Fibroblast of skin of right quadriceps (primary cell): ENCODE measurements at places on chromosomes 6 and 20.

GRCh38 chr20:33667245-33667675 is 517 bp downstream of the ACTL10 start:
- no peak for DNase-seq

DNA sequence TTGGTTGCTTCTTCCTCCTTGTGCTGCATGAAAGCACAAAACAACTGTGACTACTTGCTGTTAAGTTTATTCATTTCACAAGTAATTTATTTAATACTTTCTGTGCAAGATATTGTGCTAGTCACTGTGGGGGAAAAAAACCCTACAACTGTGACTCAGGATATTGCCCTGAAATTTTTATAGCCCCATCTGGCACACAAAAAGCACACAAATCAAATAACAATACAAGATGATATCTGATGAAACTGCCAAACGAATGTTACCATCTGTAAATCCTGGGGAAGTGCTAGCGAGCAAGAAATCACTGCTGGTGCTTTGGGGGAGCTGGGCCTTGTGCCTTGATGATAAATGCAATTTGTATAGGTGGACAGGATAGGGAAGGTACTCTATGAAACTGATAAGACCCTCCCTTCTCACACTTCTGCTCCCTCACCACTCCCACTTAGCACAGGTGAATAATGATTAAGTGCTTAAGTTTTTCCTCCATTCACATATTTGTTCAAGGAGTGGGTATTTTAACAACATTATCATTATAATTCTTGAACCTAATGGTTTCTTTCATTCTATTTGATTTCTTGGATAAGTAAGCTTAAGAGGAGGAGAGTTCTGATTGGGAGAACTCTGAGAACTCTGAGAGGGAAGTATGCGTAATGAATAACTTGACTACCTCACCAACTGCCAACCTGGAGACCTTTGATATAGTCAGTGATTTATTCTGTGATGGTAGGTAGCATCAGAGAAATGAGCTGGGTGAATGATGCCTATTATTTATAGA is 115.3 kb downstream of the RTN4IP1 start:
- peak; percentile 73 for DNase-seq

- peak; percentile 93 for DNase-seq
Measured at GRCh38 chr20:44692932-44693480, 22.2 kb upstream of the CCN5 start.

- DNase-seq = peak; percentile 76
Measured at GRCh38 chr6:108562503-108562993, 1.8 kb downstream of the FOXO3 start.

DNA sequence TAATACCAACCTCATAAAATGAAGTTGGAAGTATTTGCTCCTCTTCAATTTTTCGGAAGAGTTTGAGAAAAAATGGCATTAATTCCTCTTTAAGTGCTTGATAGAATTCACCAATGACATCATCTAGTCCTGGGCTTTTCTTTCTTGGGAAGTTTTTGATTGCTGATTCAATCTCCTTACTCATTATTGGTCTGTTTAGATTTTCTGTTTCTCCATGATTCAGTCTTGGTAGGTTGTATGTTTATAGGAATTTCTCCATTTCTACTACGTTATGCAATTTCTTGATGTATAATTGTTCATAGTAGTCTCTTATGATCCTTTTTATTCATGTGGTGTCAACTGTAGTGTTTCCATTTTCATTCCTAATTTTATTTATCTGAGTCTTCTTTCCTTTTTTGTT is 176.9 kb upstream of the PRND start:
- DNase-seq = peak; percentile 80

DNA sequence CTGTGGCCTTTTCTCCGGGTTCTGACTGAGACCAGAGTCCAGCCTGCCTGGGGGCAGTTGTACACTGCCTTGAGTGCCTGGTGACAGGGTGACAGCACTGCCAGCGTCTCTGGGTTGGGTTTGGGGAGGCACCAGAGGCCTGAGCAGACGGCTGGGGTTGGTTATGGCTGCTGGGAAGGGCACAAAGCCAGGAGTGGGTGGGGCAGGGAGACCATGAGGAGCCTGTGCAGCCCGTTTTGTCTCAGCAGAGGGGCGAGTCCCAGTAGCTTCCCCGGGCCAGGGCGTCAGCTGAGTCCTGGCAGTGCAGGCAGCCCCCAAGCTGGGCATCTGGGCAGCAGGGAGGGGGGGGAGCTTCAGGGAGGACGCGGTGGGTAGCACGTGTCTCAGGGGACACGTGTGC is 15.3 kb upstream of the SULF2 start:
- DNase-seq = no peak

DNA sequence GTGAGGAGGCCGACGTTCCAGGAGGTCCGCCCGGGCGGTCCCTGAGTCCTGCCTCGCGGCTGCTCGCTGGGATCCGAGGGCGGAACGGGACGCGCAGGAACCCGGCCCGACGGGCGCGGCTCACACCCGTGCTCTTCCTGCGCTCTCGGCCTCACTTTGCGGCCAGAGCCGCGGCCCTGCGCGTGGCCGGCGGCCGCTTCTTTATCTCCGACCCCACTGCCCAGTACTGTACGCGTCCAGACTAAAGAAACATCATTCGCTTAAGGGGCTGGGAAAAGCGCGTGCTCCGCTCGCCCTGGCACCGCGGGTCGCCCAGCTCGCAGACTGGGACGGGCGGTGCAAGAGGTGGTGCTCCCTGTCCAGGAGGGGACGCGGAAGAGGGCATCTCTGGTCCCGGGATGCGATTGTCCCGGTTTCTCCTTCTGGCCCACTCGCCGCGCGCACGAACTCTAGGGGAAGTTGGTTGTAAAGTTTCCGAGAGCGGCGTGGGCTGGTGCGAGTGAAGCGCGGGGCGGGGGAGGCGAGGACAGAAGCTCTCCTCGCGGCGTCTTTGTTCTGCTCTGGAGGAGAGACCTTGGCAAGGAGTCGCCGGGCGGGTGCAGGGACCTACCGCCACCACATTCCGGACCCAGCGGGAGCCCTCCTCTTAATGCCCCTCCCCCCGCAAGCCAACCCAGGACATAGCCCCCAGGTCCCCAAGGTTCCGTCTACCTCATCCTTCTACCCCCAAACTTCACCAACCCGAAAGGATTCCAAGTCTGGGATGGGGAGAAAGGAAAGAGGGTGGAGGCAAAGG is 71.0 kb downstream of the SOX4 start:
- peak; percentile 12 for DNase-seq

- no peak for DNase-seq
Measured at GRCh38 chr6:125699591-125699990, 49.8 kb upstream of the HEY2 start.

DNA sequence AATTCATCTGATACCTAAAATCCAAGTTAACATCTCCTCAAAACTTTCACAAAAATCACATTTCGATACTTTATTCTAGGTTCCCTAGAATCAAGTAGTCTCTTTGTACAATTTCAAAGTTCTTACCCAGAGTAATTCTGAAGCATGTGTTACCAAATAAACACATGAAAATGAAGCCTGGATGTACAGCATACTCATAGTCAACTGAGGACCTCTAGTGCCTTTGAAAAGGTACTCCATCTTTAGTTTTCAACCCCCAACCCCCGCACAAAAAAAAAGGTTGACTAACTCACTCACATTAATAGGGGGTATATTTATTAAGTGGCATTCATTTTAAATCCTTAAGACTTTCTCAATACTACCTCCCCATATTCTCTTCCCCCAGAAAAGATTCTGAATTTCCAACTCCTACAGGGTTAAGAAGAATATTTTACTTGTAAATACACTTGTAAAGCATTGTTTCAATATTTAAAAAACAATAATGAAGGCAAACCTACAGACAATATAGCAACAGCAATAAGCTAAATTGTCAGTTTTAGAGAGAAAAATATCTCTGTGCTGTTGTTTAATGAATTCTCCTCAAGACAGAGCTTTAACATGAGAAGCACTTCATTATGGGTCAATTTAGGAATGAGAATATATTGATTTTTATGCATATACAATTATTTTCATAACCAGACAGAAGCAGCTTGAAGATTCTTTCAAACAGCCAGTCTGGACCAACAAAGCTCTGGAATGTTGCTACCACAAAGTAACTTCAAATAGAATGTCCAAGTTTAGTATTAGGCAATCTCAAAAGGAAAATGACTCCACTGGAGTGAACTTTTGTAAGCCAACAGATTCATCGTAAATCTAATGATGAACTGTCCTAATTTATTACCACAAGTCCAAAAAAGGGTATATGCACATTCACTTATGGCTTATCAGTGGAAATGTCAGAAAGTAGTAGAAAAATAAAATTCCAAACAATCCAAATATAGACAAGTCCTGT is 3.3 kb downstream of the PLN start:
- peak; percentile 71 for DNase-seq

DNA sequence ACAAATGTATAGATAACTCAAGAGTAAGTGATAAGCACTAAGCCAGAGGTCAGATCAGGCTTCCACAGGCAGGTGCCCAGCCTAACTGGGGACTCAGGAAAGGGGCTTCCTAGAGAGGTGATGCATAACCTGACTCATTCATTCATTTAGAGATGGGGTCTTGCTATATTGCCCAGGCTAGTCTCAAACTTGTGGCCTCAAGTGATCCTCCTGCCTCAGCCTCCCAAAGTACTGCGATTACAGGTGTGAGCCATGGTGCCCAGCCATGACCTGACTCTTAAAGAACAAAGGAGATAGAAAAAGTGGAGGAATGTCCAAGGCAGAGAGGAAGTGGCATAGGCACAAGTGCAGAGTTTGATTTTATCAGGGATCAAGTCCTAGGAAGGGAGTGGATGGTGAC is 41.9 kb downstream of the GJA10 start:
- no peak for DNase-seq

DNA sequence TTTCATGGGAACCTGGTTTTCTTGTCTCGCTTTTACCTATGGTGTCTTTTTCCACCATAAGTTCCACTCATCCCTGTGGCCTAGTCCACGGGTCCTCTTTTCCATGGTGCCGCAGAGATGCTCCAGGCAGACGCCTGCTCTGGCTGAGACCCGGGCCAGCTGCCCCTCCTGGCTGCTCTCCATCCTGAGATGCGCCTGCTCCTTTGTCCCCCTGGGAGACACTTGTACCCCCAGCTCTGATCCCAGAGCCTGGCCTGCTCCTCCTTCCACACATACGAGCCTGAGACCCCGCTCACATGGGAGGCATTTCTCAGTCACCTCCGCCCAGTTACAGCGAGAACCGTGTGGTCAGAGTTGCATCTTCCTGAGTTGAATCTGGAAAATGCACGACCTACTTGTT is 29.6 kb downstream of the RNASET2 start:
- DNase-seq = no peak
